Stimulated activated CD4-positive, alpha-beta T cell treated with anti-CD3 and anti-CD28 coated beads, Interleukin-1b, Interleukin-23, amount 100 ng/mL, for 24 hours (primary cell): ENCODE measurements at places on chromosomes 4 and X.

- no peak for DNase-seq
These were observed 11.7 kb upstream of the STATH start for GRCh38 chr4:69984030-69984443.

DNA sequence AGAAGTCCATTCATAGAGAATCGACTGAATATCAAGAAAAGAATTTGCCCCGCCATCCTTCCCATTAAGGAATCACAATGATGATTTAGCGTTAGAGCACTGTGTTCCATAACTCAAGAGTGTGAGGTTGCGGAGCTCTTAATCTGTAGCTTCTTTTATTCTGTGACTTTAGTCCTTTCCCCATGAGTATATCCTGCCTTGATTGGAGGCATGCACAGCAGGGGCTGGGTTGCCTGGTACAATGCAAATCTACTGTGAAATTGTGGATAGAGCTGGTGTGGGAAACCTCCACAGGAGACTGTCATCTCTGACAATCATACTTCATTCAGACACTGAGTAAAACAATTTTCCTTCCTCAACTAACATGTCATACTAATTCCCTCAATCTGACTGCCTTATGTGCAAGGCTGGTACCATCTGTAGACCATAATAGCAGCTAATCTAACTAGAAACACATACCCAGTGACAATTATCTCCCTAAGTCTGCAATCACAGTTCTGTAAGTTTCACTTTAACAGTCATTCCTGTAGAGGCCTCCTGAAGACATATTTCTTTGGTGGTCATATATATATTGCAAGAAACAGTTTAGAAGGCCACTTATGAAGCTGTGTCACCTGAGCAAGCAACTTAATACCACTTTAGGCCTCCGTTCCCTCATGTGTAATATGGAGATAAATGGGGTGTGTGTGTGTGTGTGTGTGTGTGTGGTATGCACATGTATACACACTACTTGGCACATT is 355.2 kb upstream of the FAM241A start:
- DNase-seq = no peak

- no peak for DNase-seq
These were observed 59.1 kb upstream of the MAML3 start for GRCh38 chr4:140213116-140213515.

DNA sequence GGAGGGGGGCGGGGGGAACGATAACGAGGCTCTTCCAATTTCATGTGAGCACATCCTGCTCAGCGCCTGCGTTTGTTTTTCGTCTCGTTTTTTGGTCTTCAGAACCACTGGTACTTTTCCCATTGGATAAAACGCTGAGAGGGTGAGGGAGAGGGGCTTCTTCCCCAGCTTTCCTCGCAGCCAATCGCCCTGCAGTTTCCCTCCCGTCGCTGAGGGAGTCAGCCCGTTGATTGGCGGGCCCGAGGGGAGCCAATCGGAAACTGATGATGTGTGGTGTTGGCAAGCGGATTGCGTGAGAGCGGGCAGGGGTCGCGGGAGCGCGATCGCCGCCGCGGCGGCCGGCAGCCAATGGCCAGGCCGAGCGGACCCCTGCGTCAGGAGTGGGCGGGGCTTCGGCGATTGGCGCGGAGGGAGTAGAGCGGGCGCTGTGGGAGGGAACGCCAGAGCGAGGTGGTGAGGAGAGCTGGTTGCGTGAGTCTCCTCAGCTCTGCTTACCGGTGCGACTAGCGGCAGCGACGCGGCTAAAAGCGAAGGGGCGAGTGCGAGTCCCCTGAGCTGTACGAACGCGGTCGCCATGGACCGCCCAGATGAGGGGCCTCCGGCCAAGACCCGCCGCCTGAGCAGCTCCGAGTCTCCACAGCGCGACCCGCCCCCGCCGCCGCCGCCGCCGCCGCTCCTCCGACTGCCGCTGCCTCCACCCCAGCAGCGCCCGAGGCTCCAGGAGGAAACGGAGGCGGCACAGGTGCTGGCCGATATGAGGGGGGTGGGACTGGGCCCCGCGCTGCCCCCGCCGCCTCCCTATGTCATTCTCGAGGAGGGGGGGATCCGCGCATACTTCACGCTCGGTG is at the start of gene TSPYL2:
TSS of gene TSPYL2 (plus strand) at position 443 of the 848 bp plus-strand sequence. CDS start at position 575, 132 bp downstream.
- DNase-seq = peak; percentile 85

DNA sequence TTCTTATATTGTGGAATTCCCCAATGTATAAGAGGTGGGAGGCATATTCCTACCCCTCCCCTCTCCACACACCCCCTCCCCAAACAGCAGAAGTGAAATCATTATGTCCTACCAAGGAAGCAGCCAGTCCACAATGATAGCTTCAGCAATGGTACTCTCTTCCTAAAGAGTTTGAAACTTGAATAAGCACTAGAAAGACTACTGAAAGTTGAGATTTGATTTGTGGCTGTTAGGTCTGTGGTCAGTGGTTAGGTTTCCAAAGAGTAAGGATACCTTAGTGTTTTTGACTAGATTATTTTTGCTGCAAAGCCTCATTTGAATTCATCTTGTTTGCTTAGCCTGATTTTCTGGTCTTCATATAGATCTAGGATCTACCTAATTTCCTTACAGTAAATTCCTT is 242.2 kb downstream of the DKK2 start:
- DNase-seq = no peak

GRCh38 chr4:164761241-164761640 is 7.3 kb downstream of the SMIM31 start:
- DNase-seq = no peak

- DNase-seq = no peak
These were observed 365.5 kb upstream of the BOD1L1 start for GRCh38 chr4:13992975-13993520.

- DNase-seq = no peak
These were observed 74.8 kb upstream of the SLC34A2 start for GRCh38 chr4:25580633-25581467.

- DNase-seq = no peak
These were observed 609.7 kb downstream of the TLL1 start for GRCh38 chr4:166482758-166483157.

DNA sequence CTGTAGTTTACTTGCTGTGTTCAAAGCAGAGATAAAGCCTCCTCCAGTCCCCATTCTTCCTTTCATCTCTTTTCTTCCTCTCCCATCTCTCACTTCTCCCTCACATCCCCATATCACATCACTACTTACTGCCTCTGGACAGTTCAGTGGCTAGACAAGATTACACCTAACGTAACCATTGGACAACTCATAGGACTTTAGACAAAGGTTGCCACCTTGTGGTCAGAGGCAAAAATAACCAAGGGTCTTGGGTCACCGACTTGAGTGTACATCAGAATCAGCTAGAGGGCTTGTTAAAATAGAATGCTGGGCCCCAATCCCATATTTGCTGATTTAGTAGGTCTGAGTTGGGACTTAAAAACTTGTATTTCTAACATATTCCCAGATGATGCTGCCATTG is 109.3 kb upstream of the DGKK start:
- DNase-seq = no peak

GRCh38 chr4:74364652-74365491 is at the start of gene EREG:
TSS of gene EREG (plus strand) at chr4:74365145. CDS start at chr4:74365309, 164 bp downstream.
- DNase-seq = no peak

GRCh38 chr4:6598127-6598526 is 23.1 kb downstream of the MAN2B2 start:
- no peak for DNase-seq

GRCh38 chr4:102783006-102783405 is 22.2 kb upstream of the MANBA start:
- DNase-seq = no peak

GRCh38 chr4:20724915-20725314 is 24.7 kb downstream of the PACRGL start:
- no peak for DNase-seq

GRCh38 chr4:88136249-88136648 is 22.2 kb downstream of the ABCG2 start:
- no peak for DNase-seq
